ENCODE measurements at places on chromosomes 11 and 22. TPM values are rescaled to one million over a fixed set of nuclear protein-coding genes. Genes with fewer than 3 reads are reported as not detected.

Gene OAF
- 51.3 TPM for polyA plus RNA-seq

Gene ART1
- polyA plus RNA-seq: not detected

Gene SHISAL1
- polyA plus RNA-seq: 2.8 TPM

Gene SOX10
- polyA plus RNA-seq: 0.70 TPM

Gene OR52K2
- not detected for polyA plus RNA-seq

Gene MYBPC3
- polyA plus RNA-seq: 0.14 TPM

Gene RAB39A
- polyA plus RNA-seq: 0.82 TPM

- no peak for DNase-seq
These were observed 410.1 kb downstream of the SHANK2 start for GRCh38 chr11:70842256-70842655.

- no peak for DNase-seq
These were observed 64.9 kb downstream of the NAV2 start for GRCh38 chr11:19777377-19778102.

DNA sequence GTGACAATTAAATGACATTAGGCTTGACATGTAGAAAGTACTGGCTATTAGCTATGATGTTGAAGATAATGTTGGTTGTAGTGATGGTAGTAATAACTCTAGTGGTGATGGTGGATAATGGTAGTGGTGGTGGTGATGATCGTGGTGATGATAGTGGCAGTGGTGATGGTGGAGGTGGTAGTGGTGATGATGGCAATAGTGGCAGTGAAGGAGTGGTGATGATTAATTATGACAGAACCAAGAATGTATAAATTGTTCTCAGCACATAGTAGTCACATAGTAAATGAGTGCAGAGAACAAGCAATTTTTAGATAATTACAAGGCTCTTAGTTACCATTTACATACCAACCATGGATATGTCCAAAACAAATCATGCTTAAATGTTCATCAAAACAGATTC, 5.3 kb upstream of the CD44 start:
- DNase-seq: no peak

GRCh38 chr11:120073196-120073595, 64.7 kb downstream of the TRIM29 start:
- DNase-seq: no peak

DNA sequence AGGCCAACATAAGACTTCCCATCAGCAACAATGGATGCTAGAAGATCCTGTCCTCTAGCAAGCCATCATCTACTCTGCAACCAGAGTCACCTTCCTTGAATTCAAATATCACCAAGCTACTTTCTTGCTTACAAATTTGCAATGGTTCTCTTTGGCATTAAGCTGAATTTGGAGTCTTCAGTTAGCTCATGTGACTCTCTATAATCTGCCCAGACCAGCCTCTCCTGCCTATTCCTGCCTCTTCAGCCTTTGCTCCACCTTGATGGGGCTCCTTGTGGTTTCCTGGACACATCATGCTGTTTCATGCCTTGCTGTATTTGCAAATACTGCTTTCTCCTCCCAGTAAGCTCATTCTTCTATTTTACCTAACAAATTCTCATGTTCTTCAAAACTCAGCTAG, 82.3 kb downstream of the RASSF10 start:
- DNase-seq: no peak

GRCh38 chr22:38243007-38243765, 29.6 kb downstream of the TMEM184B start:
- DNase-seq: no peak

DNA sequence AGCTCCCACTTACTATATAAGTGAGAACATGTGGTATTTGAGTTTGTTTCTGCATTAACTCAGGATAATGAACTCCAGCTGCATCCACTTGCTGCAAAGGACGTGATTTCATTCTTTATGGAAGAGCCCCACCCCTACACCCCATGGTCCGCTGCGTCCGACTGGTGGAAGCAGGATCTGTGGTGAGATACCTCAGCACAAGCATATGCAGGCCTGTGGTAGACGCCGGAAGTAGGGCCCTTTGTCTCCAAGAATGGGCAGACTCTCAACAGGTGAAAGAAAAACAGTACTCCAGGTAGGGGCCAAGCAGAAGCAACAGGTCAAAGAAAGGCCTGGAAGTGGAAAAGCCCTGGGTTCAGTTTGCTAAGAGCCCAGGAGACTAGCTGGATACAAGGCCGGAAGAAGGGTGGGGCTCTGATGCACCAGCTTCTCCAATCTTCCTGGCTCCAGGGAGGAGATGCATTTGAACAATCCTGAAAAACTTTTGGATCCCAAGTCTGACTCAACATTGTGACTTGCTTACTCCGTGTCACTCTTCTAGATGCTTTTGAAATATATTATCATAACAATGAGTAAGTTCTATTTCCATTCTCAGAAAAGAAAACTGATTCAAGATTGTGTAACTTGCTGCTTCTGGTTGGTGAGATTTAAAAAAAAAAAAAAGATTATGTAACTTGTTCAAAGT, 30.4 kb downstream of the NEAT1 start:
- DNase-seq: no peak

- peak; percentile 89 for DNase-seq
These were observed 27.6 kb downstream of the CD5 start for GRCh38 chr11:61129639-61130523.

- no peak for DNase-seq
These were observed 7.1 kb downstream of the PNPLA5 start for GRCh38 chr22:43884600-43885318.

- DNase-seq: no peak
These were observed 3.7 kb upstream of the RELT start for GRCh38 chr11:73372375-73372993.

DNA sequence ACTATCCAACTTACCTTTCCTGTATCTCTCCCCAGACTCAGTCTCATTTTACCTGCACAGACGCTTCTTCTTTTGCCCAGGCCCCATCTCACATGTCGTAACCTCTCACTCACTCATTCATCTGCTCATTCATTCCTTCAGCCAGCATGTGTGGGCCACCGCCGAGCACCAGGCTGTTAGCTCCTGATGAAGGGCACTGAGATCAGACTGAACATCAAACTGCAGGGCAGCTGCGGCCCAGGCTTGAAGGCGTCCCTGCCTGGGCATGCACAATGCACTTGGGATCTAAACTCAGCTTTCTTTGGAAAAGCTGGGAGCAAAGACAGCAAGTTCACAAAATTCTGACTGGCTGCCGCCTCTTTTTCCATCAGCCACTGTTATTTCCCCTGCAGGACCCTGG, 1456.3 kb downstream of the BRD1 start:
- DNase-seq: no peak

DNA sequence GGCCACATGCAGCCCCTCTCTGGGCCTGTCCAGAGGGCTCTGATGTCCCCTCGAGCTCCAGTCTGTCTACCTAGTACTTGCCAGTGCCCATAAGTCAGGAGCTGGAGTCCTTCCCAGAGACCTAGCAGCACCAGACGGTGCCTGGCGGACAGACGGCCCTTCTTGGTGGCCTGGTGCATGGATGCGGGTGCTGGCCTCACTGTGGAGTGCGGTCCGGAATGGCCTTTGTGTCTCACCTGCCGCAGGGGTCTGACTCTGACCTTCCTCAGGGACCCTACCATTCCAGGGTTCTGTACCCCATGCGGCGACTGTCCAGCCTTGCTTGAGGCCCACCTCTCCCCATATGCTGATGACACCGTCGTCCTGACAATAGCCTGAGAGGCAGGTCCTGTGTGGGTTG, 29.4 kb upstream of the SMIM38 start:
- DNase-seq: no peak

- no peak for DNase-seq
These were observed 21.5 kb upstream of the MALAT1 start for GRCh38 chr11:65477149-65477965.

DNA sequence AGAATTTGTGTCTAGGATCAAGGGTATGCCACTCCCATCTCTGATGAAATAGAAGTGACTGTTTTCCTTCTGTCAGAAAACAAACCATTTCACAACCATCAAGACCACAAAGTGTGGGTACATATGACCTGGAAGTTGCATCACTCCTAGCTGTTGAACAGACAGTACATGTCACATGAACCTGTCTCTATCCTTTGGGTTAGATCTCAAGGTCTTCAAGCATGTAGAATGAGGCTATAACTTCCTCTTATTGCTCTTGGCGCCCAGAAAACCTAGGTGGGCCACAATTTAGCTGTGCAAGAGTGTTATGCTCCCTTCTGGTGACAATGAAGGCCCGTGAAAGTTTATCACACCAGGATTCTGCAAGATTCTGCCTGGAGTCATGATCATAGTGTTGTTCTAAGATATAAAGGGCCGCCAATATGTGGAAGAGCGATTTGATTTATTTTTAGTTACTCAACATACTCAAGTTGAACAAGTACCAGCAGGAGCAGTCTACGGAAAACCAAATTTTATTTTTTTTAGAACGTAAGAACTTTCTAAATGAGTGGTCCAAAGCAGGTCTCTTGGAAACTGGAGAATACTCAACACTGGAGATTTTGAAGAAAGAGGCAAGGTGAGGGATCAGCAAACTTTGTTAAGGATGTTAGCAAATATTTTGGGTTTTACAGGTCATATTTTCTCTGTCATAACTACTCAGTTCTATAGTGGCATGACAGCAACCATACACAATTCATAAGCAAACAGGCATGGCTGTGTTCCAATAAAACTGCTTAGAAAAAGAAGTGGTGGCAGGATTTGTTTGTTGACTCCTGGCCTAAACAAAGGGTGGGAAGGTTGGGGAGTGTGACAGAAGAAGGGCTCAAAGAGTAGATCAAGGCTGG, 101.8 kb downstream of the USP35 start:
- no peak for DNase-seq

DNA sequence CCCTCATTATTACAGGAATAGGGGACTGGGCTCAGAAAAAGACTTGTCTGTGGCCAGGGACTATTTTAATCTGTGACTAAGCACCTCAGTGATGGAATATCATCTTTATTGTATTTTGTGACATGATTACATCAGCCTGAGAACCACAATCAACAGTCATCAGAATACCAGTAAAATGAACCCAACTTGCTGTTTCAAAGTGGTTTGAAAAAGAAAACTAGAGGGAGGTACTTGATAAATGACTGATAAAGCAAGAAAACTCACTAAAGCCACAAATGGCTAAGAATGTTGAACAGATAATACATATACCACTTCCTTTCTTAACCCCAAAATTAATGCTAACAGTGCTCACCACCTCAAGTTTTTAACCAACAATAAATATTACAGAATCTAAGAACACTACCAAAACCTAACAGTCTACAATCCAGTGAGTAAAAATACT, 155.7 kb downstream of the ATG16L2 start:
- DNase-seq: no peak

- DNase-seq: no peak
These were observed 87.2 kb downstream of the WNT7B start for GRCh38 chr22:45889539-45890350.

DNA sequence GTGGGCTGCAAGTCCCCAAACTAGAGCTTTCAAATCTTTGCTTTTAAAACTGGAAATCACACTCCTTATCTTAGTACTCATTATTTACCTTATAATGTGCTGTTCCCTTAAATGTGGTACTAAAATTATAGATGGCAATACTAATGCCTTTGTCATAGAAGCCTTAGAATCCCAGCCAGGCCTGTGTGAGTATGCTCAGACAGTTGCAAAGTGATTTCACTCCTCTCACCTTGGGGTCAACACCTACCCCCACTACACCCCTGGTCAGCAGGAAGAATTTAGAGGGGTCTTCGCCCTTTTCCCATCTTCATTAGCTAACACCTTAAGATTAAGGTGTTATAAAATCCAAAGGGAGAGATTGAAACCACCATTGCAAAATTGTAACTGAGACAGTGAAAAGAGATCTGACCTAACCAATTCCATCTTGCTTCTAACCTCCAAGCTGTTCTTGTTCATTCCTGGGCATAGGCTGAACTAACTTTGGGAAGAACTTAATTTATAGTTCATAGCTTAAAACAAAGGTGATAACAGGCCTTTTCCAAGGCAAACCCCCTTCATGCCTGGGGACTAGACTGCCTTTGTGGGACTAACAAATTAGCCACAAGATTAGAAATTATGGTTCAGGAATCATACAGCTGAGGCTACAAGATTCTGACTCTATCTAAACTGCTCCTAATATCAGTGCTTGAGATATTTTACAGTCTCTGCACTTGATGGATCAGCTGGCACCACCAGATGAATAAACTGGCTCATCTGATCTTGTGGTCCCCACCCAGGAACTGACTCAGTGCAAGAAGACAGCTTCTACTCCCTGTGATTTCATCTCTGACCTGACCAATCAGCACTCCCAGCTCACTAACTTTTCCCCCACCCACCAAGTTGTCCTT, 10.4 kb upstream of the MRPL17 start:
- no peak for DNase-seq

DNA sequence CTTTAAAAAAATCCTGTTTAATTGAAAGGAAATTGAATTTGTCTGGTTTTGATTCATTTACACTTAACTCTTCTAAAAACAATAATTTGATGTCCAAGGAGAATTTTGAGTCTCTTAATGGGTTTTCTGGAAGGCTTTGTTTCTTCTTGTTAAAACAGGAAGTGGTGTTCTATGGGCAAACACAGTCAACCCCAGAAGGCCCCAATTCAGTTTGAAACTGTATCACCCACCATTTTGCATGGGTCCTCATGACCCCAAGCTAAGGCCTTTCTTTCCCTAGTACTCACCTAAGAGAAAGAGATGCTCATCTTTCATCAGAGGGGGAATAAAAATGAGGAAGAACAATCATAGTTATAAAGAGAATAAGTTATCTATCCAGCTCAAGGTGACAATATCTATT, 10.6 kb downstream of the FLI1 start:
- DNase-seq: no peak

GRCh38 chr22:42061041-42061440, 9.6 kb downstream of the NAGA start:
- DNase-seq: no peak

DNA sequence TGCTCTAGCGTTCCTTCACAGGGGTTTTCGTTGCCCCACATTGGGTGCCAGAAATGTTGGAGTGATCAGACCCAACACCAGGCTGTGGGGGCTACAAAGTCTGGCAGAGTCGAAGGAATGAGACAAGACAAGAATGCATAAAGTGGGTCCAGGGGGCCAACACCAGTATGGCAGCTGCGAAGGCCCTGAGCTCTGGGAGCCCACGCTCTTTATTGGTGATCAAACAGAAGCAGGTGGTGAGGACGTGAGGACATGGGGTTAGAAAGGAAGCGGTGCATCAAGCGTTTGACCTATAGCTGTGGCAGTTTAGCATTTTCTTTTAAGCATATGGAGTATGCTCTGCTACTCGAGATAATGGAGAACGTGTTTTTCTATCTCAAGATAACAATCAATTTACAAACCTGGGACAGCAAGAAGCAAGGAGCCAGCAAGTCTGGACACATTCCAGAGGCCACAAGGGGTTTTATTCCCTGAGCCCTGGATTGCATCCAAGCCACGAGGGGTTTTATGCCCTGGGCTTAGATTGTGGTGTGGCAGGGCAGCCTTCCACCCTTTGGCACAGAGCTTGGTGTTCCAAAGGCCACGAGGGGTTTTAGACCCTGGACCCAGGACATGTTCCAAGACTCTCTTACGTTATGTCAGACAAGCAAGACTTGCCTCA, 3.9 kb upstream of the DNAJB13 start:
- no peak for DNase-seq

DNA sequence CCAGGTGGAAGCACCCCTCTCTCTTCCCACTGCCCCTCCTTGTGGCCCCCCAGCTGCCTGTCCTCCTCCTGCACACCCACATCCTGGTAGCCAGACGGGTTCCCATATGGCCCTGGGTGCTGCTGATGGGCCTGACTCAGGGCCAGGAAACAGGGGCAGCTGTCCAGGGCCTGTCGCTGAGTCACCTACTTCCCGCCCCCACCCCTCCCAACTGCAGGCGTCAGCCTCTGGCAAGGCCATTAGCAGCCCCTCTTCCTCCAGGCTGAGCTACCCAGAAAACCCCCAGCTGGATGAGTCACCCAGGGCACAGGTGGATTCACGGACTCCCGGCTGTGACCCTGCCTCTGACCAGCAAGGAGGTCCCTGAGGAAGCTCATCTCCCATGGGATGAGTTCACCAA, 6.9 kb upstream of the GAL start:
- no peak for DNase-seq

- DNase-seq: no peak
These were observed 45.3 kb upstream of the POGLUT3 start for GRCh38 chr11:108543316-108543964.

Measured in renal cortex interstitium (tissue), 15 donors.